ENCODE measurements at places on chromosomes 5 and 9. TPM values are rescaled to one million over a fixed set of nuclear protein-coding genes. Genes with fewer than 3 reads are reported as not detected.

- no peak overlapping the region for H3K4me3 ChIP-seq
- DNase-seq = no peak
- peaks cover 2% of the 10 kb centered on the region for H3K27me3 ChIP-seq
- no peaks in the 10 kb centered on the region for H3K36me3 ChIP-seq
Measured at GRCh38 chr5:10320793-10321192, 13.1 kb upstream of the CMBL start.

GRCh38 chr9:97793067-97793466 lies 60.0 kb upstream of the FOXE1 start:
- peaks cover 3% of the 10 kb centered on the region for H3K27me3 ChIP-seq
- DNase-seq = no peak
- no peaks in the 10 kb centered on the region for H3K4me1 ChIP-seq
- H3K27ac ChIP-seq = no peak overlapping the region
- no peaks in the 10 kb centered on the region for H3K36me3 ChIP-seq

GRCh38 chr5:89229331-89230070 lies 346.5 kb upstream of the MEF2C start:
- H3K4me1 ChIP-seq = no peaks in the 10 kb centered on the region
- no peaks in the 10 kb centered on the region for H3K36me3 ChIP-seq
- no peak overlapping the region for H3K27ac ChIP-seq
- no peak for DNase-seq
- no peaks in the 10 kb centered on the region for H3K27me3 ChIP-seq

DNA sequence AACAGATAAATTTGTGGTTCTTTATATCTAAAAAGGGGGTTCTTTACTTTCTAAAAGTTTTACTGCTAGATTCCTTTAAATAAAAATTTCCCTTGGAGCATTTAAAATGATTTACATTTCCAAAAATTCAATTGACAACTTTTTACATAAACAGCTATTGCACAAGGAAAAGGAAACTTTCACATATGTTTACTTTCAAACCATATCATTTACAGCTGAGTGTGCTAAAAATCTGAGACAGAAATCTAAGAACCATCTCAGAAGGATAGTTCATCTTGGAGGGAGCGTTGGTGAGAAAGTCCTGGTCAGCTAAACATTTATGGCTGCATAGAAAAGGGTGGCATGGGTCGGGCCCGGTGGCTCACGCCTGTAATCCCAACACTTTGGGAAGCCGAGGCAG lies 235.4 kb downstream of the DTWD2 start:
- H3K4me1 ChIP-seq = no peaks in the 10 kb centered on the region
- no peak overlapping the region for H3K27ac ChIP-seq
- DNase-seq = no peak
- no peak overlapping the region for H3K4me3 ChIP-seq

DNA sequence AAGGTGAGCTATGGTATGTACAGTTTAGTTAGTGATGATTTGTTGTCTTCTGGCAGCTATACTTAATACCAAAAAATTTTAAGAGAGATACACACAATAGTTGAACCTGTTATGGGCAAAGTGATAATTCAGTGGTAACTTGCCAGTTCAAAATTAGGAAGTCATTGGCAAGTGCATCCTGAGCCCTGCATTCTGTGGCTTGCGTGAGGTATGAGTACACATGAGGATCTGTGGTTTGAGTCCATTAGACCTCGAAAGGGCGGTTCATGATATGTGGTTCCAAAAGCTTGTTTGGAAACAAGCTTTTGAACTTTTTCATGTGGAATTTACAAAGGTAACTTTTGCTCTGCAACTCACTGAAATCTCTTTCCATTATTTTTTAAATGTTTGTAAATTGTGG lies 47.0 kb downstream of the GPR21 start:
- no peaks in the 10 kb centered on the region for H3K4me1 ChIP-seq
- H3K36me3 ChIP-seq = peaks cover 31% of the 10 kb centered on the region
- H3K4me3 ChIP-seq = no peak overlapping the region
- DNase-seq = no peak
- no peaks in the 10 kb centered on the region for H3K27me3 ChIP-seq

DNA sequence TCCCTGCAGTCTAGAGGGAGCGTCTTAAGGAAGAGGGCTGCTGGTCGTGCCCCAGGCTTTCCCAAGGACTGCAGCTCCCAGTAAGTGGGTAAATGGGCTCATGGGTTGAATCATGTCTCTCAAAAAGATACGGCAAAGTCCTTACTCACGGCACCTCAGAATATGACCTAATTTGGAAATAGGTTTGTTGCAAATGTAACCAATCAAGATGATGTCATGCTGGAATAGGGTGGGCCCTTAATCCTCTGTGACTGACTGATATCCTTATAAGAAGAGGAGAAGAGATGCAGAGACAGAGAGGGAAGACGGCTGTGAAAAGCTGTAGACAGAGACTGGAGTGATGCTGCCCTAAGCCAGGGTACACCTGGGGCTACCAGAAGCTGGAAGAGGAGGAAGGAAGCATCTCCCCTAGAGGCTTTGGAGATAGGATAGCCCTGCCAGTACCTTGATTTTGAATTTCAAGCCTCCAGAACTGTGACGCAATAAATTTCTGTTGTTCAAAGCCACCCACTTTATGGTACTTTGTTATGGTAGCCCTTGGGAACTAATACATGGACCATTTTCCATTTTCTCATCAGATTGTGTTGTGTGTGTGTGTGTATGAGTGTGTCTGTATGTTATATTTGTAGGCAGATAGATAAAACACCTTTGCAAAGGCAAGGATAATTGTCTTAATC lies 15.0 kb downstream of the GALNT10 start:
- no peak overlapping the region for H3K4me3 ChIP-seq
- peaks cover 92% of the 10 kb centered on the region for H3K4me1 ChIP-seq
- peaks cover 16% of the 10 kb centered on the region for H3K36me3 ChIP-seq
- peak overlapping the region; percentile 60 for H3K27ac ChIP-seq
- DNase-seq = no peak

- H3K4me1 ChIP-seq = peaks cover 69% of the 10 kb centered on the region
- no peaks in the 10 kb centered on the region for H3K27me3 ChIP-seq
- H3K36me3 ChIP-seq = no peaks in the 10 kb centered on the region
- no peak for DNase-seq
- no peak overlapping the region for H3K4me3 ChIP-seq
Measured at GRCh38 chr9:125701351-125701750, 5.7 kb downstream of the MAPKAP1 start.

Gene IL9
- polyA plus RNA-seq = not detected

Gene SREK1IP1
- polyA plus RNA-seq = 42.4 TPM

Gene NCS1
- polyA plus RNA-seq = 0.26 TPM

Gene MLANA
- polyA plus RNA-seq = not detected
